ENCODE measurements at places on chromosomes 6 and 20.

DNA sequence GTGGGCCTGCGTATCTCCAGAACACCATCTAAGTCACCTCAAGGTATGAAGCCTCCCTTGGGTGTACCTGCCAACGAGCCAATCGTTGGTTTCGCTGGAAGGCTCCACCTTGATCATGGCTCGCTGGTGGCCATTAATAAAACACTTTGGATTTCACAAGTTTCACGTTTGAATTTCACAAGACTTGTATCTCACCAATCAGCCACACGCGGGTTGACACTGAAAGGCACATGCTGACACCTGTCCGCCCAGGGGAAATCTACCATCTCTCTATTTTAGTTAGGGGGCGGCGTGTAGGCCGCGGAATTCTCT is 586 bp upstream of the HMGA1 start:
- peak; percentile 89 for DNase-seq

DNA sequence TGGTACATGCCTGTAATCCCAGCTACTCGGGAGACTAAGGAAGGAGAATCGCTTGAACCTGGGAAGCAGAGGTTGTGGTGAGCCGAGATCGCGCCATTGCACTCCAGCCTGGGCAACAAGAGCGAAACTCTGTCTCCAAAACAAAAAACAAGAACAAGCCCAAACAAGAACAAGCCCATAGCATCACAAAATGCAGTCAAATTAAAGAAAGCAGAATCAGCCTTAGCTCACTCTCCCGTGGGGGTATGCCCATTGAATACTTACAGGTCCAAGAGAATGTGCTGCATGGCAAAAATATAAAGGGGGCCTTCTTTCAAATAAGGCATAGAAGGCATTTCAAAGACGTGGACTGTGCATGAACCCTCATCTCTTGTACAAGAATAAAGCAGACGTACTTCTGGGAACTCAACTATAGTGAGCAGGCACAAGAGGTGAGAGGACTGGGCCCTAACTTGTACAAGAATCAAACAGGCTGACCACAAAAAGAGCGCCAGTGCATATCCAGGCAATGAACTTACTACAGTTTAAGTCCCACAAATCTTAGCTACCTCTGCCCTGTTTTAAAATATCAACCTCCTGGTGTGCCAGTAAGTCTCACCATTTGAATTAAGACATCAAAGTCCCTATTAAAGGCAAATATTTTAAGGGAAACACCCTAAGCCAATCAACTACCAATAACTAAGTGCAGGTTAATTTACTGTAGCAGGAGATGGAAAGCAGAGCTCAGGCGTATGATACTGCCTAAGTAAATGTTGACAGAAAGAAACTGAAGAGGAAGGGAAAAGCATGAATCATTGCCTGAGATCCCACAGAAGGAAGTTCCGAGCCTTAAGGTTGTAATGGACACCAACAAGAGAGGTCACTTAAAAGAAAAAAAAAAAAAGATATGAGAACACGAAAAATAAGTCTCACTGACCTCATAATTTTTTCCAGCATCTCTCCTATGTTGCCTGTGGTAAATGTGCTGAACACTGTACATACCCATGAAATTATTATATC is 37.4 kb downstream of the TOMM6 start:
- DNase-seq: no peak

DNA sequence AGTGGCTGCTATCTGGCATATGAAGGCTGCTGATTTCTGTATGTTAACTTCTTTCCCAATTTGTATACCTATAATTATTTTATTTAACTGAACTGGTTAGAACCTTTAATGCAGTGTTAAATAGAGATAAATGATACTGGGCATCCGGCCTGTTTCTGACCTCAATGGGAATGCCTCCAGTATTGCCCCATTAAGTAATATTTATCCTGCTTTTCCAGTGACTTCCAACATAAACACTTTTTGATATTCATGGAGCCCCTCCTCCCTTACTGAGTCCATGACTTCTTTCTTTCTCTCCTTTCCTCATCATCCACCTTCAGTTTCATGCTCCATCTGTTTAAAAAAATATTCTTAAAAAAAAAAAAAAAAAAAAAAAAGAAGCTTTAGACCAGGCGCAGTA is 8.8 kb downstream of the TRIM27 start:
- DNase-seq: no peak

GRCh38 chr6:64712606-64713005 is 994.4 kb downstream of the EYS start:
- no peak for DNase-seq

DNA sequence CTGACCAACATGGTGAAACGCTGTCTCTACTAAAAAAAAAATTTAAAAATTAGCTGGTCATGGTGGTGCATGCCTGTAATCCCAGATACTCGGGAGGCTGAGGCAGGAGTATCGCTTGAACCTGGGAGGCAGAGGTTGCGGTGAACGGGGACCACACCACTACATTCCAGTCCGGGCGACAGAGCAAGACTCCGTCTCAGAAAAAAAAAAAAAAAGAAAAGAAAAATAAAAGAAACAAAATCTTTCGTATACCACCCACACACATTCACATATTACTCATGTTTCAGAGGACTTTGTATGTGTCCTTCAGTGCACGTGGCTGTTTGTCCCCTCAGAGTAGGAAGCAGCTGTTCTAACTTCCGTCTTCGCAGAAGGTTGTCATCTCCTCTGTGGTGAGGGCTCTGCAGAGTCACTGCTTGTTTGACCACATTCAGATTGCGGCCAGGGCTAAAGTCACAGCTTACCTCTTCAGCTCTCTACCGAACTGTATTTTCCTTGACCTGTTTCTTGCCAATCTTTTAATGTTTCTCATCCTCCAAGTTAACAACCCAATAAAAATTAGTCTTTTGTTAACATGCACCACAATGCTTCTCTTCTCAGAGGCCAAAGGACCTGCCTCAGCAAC is 36.6 kb upstream of the HIVEP1 start:
- no peak for DNase-seq

DNA sequence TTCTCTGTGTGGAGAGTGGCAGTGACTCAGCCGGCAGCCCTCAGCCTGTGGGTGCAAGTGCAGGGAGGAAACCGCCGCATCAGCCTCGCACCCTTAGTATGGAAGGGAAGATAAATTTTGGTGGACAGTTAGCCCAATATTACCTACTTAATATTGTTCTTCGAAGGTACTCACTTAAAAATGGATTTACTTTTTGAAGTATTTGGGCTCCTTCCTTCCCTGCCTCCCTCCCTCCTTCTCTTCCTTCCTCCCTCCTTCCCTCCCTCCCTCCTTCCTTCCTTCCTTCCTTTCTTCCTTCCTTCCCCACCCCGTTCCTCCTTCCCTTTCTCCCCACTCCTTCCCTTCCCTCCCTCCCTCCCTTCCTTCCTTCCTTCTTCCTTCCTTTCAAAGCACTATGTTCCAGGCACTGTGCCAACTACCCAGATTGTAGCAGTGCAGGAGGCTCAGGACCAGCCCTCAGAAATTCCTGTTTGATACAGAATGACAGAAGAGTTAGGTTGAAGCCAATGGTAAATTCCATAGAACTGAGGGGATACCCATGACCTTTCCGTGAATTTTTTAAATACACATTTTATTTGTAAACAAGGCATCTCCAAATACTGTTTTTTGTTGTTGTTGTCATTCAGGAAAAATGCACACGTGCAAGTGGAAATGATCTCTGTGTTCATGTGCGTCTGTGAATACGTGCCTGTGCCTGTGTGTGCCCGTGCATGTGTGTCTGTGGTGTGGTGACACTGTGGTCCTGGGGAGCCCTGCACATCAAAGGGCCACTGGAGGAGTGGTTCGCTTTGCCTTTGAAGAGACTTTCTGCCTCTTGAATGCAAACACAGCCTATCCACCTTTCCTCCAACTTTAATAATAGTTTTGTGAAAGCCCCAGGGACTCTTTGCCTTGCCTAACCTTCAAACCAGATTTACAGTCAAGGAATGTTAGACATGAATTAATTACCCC is 141.7 kb downstream of the EDN3 start:
- DNase-seq: no peak

DNA sequence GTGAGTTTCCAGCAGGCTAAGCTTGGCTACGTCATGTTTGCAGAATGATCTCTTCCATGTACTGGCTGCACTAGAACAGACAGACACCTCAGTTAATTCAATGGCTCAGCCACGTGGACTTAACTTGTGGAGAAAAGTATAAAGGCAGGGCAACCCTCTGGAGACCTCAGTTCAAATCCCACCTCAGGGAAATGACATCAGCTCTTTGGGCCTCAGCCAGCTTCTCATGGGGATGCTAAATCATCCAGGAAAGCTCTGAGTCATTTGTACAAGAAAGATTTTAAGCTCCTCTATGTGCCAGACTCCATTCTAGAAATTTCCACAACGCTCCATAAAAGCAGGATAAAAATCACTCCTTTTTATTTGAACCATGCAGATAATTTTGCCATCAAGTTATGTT is 128.5 kb upstream of the SALL4 start:
- no peak for DNase-seq
